CD4-positive, alpha-beta T cell treated with Interleukin-21 for 1 hour (primary cell): ENCODE measurements at places on chromosomes 11 and 22.

- DNase-seq = no peak
These were observed 702 bp upstream of the KCNJ4 start for GRCh38 chr22:38455530-38456271.

- no peak for DNase-seq
These were observed 144.9 kb downstream of the MAML2 start for GRCh38 chr11:96197801-96198701.

GRCh38 chr22:37746366-37747079, 49.7 kb downstream of the TRIOBP start:
- DNase-seq = no peak

DNA sequence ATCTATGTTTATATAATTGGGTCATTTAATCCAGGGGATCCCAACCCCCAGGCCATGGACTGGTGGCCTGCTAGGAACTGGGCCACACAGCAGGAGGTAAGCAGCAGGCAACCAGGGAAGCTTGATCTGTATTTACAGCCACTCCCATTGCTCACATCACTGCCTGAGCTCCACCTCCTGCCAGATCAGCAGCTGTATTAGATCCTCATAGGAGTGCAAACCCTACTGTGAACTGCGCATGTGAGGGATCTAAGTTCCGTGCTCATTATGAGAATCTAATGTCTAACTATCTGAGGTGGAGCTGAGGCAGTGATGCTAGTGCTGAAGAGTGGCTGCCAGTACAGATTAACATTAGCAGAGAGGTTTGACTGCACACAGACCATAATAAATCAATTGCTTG, 32.8 kb downstream of the MS4A2 start:
- DNase-seq = no peak

DNA sequence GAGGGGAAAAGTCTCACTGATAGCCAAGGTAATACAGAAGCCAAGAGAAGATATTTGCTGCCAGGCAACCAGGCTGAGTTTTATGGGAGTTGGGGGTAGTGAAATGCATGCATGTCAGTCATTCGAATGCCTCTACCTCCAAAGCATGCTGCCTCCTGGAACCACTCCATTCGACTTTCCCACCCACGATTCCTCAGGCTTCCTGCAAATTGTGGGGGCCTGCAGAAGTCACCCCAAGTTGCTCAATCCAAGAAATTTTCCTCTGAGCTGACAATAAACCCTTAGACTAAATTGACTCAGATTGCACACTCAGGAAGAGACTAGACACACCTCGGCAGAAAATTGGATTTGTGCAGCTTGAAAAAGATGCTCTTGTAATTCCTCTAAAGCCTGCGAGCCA, 73.6 kb upstream of the GRK3 start:
- no peak for DNase-seq

- DNase-seq = no peak
These were observed 31.3 kb downstream of the CEP57 start for GRCh38 chr11:95821640-95822039.

DNA sequence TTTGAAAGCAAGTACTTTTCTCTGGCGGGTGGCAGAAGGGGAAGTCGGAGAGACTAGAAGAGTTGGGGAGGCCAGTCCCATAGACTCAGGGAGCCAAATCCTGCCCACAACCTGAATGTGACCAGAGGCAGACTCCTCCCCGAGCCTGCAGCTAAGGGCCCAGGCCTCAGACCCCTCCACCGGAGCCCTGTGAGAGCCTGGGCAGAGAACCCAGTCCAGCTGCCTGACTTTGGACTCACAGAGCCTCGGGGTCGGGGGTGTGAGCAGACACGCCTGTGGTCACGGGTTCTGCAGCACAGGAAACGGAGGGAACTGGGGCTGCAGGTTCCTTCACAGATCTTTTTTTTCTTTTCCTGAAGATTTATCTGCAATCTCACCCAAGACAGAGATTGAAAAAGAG, 312.3 kb downstream of the CTTN start:
- no peak for DNase-seq

DNA sequence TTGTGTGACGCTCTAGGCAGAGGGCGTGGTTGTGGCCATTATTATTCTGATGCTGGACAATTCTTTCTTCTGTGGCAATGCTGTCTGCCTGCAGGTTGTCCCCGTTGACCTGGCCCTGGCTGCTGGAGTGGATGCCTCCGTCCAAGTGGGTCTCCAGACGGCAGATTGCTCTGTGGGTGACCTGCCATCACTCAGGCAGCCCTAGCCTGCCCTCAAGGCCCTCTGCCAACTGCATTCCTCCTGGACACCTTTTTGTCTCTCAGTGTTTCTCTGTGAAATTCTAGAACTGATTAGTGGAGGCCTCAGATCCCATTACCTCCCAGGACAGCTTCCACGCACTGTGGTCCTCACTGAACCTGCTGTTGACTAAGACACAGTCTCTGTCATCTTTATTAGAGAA, 86.7 kb downstream of the TBC1D22A start:
- DNase-seq = no peak

- no peak for DNase-seq
These were observed 495.1 kb downstream of the TBC1D22A start for GRCh38 chr22:47257566-47257965.

DNA sequence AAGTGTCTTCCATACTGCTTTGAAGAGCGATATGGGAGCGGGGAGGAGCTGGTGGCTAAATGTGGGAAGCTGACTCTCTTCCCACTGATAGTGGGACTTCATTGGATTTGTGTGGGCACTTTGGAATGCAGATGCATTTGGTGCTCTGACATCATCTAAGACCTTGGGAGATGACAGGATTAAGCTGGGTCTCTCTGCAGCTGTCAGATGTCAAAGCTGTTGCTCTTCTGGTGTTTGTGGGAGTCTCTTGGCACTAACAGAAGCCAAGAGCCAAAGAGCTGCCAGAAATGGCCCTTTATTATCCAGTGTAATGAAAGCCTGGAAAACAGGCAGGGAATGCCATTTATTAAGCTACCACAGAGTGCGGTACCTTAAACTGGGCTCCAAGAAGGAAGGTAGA, 20.6 kb downstream of the GRAMD1B start:
- no peak for DNase-seq

- DNase-seq = no peak
These were observed 21.7 kb upstream of the SMCO4 start for GRCh38 chr11:93564895-93565294.
